ENCODE measurements at places on chromosomes 1 and 21.

- DNase-seq = no peak
Measured at GRCh38 chr21:17195976-17196375, 316.9 kb upstream of the CXADR start.

DNA sequence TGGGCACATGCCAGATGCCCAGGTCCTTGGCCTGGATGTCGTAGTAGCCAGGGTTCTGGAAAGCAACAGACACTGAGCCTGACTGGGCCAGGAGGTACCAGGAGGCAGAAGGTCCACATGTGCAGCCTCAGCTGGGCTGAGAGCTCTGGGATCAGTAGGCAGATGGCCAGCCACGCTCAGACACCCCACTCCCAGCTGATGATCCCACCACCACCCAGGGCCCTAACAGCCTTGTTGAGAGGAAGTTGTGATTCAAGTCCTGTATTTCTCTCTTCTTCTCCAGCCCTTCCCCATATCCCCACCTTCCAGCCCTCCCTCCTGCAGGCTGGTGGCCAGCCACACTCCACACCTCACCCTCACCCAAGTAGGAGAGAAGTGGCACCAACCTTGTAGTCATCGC, 4.0 kb downstream of the ITLN2 start:
- no peak for DNase-seq

DNA sequence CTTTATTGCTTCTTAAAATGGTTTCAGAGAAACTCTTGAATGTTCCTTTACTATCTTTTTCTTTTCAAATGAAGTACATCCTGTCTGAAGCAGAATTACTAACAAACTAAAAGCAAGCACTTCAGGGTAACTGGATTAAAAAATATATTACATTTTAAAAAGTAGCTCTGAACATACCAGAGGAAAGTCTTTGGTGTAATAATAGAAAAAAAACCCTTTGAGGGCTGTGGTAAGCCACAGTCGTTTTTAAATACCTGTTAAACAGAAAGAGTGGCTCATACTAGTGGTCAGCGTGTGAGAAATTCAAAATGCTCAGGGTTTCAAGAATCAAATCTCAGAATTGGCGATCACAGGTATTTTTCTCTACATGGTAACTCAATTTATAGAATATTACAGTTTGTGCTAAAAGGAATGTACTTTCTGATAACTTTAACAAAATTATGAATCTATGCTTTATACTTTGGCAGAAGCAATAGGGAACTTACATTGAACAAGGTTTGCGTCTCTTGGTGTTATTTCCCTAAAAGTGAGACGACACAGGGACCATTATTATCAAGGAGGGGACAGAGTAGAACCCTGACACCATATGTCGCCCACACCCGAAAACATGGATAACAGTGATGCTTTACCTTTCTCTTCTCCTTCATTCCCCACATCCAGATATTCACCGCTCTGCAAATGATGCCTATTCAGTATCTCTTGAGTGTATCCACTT, 97.0 kb upstream of the DPH5 start:
- no peak for DNase-seq

DNA sequence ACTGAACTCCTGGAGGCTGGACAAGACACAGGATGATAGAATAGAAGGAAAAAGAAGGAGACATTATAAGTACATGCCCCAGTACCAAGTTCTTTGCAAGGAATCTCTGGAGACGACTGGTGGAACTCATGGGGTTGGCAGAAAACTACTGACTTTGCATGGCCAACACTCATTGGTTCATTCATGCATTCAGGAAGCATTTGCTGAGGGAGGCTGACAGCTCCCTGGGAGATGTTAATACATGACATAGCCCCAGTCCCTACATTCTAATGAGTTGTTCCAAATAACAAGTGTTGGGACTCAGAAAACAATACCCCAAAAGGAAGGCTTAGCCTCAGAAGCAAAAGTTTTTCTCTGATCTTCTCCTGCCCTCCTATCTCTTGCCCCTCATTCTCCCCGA, 172.8 kb upstream of the IRF2BP2 start:
- DNase-seq = no peak

- DNase-seq = no peak
Measured at GRCh38 chr1:201653233-201653632, 114.3 kb downstream of the NAV1 start.

DNA sequence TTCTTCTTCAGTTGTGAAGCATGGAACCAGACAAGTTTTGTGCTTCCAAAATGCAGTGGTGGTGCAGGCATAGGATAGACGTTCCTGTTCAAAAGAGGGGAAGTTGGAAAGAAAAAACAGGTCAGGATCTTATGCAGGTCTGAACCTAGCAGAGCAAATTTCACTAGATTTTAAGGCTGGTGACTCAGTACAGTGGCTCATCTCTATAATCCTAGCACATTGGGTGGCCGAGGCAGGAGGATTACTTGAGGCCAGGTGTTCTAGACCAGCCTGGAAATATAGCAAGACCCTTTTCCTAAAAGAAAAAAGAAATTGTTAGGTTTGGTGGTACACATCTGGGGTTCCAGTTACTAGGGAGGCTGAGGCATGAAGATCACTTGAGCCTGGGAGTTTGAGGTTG, 88.1 kb downstream of the OBSCN start:
- no peak for DNase-seq
